ENCODE measurements at places on chromosomes 6 and 20.

- DNase-seq: no peak
Observed at GRCh38 chr6:39494998-39495397, 172.5 kb upstream of the KCNK16 start.

DNA sequence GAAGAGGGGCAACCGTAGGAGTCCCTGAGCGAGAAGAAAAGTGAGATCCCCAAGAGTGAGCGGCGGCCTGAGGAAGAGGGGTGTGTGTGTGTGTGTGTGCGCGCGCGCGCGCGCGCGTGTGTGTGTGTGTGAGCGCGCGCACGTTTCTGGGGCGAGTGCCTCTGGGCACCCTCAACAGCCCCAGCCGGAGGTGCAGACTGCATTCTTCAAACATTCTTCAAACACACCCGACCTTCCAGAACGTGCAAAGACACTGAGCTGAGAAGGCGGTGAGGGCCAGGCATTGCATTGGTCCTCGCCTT is 76.2 kb upstream of the FOXP4 start:
- DNase-seq: no peak

- DNase-seq: no peak
Observed at GRCh38 chr20:914727-915498, 1.2 kb downstream of the ANGPT4 start.

DNA sequence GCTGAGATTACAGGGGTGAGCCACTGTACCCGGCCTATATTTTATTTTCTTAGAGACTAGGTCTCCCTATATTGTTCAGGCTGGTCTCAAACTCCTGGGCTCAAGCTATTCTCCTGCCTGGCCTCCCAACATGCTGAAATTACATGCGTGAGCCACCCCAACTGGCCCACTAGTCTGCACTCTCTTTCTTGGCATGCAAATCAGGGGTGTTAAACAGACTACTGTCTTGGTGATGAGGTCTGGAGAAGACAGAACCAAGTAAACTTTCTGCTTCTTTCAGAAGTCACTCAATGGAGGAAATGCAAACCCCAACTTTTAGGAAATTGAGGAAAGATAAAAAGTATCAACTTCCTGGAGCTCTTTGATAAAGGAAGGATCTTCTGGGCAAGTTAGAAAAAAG is 8.0 kb upstream of the TUBB2B start:
- no peak for DNase-seq

DNA sequence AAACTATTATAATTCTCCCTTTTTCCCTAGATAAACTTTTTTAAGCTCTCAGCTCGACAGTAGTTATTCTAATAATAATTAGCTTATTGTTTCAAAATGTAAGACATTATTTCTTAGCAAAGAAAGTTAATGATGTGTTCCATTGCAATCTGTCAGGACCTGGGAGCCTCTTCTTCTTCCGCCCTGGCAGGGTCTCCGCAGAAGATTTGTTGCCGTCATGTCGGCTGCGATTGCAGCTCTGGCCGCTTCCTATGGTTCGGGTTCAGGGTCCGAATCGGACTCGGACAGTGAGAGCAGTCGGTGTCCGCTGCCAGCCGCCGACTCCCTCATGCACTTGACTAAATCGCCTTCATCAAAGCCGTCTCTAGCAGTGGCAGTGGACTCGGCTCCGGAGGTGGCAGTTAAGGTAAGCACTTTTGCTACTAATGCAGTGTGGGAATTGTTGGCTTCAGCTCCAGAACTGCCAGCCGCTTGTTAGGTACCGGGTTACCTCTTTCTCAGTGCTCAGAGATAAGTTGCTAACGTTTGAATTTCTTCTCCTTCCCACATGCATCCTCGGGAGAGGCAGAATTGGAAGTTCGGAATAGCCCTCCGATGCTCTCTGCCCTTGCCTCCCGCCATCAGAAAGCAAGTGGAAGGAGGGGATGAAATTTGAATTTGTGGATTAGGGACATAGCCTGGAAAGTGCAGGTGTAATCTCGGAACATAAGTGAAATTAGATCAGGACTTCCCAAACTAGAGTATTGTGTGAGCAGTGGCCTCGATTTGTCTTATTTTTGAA is at the start of gene CDC40:
Gene CDC40, plus strand, starts transcription at position 200 of the 781 bp plus-strand sequence. Its CDS starts 18 bp downstream, at position 218.
- peak; percentile 36 for DNase-seq

GRCh38 chr6:73565767-73566485 is 45.1 kb upstream of the EEF1A1 start:
- no peak for DNase-seq

DNA sequence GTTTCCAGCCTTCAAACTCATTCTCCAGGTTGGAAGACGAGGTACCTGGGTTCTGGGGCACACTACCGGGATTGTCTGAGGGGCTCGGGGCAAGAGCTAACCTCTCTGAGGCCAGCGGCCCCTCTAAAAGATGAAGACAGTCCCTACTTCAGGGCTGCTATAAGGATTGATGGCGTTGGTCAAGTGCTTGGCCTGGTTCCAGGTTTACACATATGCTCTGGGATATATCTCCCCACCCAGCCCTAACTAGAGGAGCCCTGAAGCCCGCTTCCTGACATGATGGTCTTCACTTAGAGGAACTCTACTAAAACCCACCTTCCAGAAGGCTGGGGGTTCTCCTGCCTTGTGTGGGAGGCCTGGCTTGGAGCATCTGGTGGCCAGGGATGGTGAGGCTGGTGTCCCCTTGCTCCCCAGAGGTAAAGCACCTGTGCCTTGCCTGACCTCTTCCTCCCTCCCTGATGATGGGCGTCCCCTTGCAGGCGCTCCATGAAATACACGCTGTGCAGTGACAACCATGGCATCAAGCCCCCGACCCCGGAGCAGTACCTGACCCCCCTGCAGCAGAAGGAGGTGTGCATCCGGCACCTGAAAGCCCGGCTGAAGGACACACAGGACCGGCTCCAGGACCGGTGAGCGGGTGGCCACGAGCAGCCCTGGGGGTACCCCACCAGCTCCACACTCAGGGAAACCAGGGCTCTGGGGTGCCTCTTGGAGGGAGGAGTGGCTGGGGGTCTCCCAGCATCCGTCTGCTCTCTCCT is 28.7 kb downstream of the SDCBP2 start:
- DNase-seq: no peak

DNA sequence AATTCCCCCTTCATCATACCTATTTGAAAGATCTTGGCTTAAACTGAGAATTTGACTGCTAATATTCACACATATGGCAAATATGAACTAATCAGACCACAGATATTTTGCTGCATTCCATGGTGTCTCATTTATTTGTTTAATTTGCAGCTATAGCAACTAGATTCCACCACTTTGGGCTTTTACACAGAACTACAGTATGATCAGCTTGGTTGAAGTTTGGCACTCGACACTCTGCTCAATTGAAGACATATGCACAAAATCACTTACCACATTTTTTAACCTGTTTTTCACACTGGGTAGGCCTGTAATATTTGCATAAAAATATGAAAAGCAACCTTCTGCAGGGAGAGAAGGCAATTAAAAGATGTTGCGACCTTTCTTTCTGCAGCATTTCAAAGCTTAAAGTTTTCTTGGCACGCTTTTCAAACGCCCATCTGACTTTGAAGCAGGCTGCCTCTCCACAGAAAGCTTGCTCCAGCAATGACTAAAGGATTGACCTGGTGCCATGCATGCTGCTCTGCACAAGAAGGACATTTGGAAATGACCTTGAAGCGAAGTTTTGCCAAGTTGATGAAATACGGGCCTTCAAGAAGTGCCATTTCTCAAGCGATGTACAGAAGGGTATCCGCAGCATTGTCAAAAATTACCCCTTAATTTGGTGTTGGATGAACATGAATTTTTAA is 126.7 kb downstream of the AIG1 start:
- no peak for DNase-seq

- no peak for DNase-seq
Observed at GRCh38 chr6:114007516-114007915, 36.6 kb upstream of the HDAC2 start.

DNA sequence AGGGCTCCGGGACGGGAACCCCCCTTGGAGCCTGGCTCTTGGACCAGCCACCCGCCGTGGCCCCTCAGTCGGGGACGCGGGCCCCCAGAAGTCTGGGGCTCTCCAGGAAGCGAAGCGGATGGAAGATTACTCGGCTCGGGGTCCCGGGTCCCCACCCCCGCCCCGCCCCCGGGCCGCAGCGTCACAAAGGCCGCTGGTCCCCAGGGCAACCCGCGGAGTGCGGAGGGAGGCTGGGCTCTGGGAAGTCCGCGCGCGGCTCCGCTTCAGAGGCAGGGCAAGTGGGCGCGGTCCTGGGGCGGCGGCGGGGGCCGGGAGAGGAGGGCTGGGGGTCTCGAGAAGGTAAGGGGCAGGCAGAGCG is at the start of gene FNDC11:
Gene FNDC11, plus strand, starts transcription at position 227 of the 358 bp plus-strand sequence. CDS start 1,505 bp downstream, outside the sequence.
- DNase-seq: no peak
